ENCODE measurements at places on chromosomes 3 and 15.

GRCh38 chr15:84889991-84890669 lies 5.7 kb downstream of the SLC28A1 start:
- DNase-seq: no peak

- DNase-seq: no peak
These were observed 24.0 kb downstream of the ACSBG1 start for GRCh38 chr15:78210349-78210717.

- no peak for DNase-seq
These were observed 169.3 kb downstream of the GBE1 start for GRCh38 chr3:81592101-81592500.

- DNase-seq: no peak
These were observed 142.1 kb upstream of the CMC1 start for GRCh38 chr3:28099296-28099695.

- DNase-seq: no peak
These were observed 49.4 kb downstream of the GTF2E1 start for GRCh38 chr3:120791913-120792312.

DNA sequence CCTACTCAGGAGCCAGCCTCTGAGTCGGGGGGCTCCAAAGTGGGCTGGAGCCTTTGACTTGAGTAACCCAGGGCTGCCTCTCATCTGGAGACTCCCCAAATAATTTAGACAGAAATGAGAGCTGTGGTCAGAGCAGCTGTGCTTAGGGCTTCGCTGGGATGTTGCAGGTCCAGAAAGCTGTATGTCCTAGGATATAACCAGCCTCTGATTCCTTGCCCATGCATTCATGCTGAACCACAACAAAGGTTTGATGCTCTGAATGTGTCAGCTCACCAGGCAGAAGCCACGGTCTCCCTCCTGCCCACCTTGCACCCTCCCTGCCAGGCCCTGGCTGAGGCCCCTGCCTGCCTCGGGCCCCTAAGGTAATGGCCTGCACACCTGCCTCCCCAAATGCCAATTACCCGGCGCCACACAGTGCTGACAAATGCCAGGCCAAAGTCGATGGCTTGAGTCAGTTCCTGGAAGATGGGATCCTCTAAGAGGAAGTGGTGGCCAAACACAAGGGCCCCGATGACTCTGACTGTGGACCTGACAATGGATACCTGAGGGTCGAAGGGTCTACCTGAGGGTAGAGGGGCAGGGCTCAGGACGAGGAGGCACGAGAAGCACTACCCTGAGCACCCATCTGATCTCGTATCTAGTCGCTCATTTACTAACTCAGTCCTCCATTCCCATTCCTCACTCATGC lies 21.7 kb upstream of the PARL start:
- DNase-seq: no peak

DNA sequence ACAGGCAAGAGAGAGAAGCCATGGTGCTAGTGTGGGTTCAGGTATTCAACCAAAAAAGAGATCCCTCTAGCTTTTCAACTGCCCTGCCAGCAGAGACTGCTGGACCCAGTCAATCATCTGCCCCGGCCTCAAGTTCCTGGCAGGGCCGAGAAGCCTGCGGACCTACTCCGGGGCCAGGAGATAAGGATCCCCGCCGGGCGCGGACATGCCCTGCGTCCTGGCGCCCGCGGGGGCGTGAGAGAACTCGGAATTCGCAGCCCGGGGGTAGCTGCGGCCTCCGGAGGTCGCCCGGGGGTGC lies 821 bp upstream of the MAGI1 start:
- no peak for DNase-seq

DNA sequence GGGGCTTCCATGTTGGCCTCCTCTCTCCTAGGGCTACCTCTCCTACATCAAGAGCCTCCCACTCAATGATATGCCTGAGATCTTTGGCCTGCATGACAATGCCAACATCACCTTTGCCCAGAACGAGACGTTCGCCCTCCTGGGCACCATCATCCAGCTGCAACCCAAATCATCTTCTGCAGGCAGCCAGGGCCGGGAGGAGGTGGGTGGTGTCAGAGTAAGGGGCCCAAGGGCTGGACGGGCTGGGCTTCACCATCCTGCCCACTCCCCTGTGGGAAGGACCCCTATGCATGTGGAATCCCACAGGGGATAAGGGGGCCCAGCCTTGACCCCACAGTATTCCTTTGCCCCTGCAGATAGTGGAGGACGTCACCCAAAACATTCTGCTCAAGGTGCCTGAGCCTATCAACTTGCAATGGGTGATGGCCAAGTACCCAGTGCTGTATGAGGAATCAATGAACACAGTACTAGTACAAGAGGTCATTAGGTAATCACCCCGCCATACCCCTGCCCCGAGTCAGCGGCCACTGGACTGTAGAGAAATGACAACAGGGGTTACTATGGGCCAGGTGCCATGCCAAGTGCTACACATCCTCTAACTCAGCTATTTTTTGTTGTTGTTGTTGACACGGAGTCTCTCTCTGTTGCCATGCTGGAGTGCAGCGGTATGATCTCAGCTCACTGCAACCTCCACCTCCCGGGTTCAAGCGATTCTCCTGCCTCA lies 47.1 kb downstream of the SEMA3G start:
- DNase-seq: no peak
